ENCODE measurements at places on chromosomes 5 and 9.

GRCh38 chr5:63293317-63293716 lies 668.9 kb downstream of the HTR1A start:
- DNase-seq = no peak

GRCh38 chr9:134618163-134618832 lies 23.3 kb upstream of the COL5A1 start:
- DNase-seq = no peak

DNA sequence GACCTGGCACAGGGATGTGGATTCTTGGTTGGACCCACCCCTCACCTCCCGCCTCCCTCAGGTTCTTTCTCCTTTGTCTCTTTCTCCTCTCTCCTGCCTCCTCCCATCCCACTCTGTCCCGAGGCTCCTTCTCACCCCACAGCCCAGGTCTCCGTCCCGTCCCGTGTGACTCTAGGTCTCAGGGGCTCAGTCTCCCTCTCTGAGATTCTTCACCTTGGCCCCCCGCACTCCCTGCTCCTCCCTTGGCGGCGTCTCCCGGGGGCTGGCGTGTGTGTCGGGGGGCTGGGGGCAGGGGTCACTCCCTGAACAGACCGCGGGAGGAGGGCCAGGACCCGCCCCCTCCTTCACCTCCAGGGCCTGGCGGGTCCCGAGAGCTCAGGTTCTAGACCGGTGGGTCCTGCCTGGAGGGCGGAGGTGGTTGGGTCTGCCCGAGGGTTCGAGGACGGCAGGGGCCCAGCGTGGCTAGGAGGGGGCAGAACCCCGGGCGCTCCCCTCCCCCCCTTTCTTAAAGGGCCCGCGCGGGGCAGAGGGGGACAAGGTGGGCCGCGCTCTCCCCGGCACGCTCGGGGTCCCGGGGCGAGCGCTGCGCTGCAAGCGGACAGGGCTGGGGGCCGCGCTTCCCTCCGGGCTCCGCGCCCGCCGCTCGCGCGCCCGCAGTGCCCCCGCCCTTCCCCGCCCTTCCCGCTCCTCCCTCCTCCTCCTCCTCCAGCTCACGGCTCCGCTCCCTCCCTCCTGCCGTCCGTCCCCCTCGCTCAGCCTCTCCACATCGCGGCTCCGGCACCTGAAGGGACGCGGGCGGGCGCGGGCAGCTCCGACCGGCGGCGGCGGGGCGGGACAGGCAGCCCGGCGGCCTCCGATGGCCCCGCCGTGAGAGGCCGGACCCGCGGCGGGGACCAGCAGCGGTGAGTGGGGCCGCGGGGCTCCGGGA lies at the start of gene PSD2:
Gene PSD2 (plus strand): TSS at position 735 of the 928 bp plus-strand sequence. CDS start 13,633 bp downstream, outside the sequence.
- no peak for DNase-seq

DNA sequence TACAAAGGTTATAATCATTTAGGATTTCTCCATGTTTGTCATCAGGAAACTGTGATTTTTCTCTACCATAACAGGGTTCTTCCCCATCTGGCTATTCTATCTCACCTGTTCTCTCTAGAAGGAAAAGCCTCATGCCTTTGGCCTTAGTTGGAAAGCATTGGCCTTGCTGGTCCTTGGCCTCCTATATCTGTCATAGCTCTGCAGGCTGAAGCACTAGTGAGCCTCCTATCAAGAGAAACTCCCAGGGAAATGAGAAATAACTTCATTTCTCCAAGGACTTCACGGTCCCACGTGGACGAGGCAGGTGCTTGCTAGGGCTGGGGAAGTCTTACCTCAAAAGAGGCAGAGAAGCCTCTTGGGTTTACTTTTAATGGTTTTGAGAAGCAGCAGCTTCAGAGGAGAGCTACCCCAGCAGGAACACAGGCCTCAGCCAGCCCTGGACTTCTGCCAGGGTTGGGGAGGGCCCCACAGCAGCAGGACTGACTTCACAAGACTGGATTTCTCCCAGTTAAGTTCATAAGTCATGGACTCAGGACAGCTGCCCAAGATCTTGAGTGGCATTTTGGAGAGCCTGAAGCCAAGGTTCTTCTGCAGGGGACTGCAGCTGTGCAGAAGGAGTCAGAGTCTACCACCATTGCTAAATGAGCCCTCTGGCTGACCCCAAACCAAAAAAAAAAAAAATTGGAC lies 15.8 kb upstream of the PSAT1 start:
- no peak for DNase-seq

DNA sequence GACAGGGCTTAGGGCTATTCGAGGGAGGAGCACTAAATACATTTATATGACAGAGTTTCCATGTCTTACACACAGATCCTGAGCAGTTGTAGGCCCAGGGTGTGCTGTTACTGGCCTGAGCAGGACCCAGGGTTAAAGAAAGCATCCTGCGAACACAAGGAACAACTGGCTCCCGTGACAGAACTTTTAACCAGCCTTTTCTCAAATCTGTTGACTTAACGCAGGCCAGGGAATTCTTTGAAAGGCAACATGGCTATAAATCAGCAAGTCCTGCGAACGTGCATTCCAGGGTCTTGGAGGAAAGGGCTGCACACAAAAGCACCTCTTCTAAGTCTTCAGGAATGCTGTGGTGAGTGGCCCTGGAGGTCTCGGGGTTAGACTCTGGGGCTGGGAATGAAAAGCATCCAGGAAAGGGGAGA lies 45.2 kb upstream of the ANKRD55 start:
- DNase-seq = no peak

DNA sequence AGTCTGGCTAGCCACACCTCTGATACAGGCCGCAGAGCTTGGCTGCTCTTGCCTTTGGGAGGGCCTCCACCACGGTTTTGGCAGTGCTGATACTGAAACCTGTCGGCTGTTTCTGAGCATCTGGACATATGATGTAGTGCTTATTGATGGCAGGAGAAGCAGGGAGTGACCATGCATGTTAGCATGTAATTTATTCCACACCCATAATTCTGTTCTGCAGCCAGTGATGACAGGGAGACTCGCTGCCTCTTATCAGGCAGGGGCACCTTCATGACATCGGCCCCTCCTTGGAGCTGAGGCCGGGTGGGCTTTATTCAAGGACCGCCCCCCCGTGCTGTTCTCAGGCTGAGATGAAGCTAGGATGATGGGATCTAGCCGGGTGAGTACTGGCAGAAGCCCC lies 49.0 kb downstream of the OLFM1 start:
- no peak for DNase-seq

DNA sequence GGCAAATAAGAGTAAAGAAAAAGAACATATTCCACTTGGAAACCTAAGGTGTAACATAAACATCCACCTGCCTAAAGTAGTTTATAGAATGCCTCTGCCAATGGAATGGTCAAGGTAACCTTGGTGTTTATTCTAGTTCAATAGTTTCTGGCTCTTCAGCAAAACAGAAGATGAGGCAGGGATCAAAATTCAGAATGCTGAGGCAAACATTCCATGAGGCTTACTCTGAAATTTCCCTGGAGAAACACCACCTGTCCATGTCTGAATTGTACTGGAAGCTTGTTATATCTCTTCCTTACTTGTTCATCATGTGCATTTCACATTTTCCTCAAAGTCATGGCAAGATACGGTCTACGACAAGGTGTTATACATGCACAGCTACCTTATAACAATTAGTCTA lies 1862.4 kb upstream of the ACO1 start:
- no peak for DNase-seq
